ENCODE measurements at places on chromosomes 6 and 20.

GRCh38 chr6:138397128-138398122 lies 6.6 kb upstream of the HEBP2 start:
- DNase-seq: peak; percentile 46

DNA sequence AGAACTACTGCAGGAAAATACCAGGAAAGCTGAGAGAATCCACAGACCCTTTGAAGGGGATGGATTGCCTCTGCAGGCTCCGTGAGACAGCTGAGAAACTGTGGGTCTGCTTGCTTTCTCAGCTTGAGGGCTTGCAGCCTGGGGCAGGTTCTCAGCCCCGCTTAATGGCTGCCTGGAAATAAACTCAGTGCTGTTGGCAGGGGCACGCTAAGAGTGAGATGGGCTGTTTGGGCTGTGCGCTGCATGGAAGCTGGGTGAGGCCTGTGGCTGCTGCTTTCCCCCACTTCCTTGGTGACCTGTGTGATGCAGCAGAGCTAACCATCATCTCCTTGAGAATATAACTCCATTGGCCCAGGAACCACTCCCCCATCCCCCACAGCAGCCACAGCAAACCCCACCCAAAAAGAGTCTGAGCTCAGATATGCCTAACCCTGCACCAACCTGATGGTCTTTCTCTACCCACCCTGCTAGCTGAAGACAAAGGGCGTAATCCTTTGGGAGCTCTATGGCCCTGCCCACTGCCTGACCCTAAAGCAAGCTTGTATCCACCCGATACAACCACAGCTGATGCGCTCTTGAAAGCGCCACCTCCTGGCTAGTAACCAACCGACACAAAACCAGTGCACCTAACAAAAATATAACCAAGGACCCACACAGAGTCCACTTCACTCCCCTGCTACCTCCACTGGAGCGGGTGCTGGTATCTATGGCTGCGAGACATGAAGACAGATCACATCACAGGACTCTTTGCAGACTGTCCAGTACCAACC lies 800.6 kb upstream of the MAP3K7 start:
- no peak for DNase-seq

DNA sequence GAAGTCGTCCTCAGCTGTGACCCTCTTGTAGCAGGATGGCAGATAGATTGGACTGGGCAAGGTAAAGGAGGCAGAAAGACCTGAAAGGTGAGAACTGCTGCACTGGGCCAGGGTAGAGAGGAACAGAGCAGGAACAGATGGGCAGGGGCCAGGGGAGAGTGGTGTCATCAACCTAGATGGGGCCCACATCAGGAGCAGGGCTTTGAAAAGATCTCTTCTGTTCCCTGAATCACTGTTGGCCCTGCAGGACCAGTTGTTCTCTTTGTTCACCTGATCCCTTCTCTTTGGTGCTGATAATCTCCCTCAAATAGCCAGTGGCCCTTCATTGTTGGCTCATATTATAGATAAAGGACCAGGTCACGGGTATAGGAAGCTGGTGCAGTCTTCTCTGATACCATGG lies 59.9 kb downstream of the DTD1 start:
- no peak for DNase-seq

DNA sequence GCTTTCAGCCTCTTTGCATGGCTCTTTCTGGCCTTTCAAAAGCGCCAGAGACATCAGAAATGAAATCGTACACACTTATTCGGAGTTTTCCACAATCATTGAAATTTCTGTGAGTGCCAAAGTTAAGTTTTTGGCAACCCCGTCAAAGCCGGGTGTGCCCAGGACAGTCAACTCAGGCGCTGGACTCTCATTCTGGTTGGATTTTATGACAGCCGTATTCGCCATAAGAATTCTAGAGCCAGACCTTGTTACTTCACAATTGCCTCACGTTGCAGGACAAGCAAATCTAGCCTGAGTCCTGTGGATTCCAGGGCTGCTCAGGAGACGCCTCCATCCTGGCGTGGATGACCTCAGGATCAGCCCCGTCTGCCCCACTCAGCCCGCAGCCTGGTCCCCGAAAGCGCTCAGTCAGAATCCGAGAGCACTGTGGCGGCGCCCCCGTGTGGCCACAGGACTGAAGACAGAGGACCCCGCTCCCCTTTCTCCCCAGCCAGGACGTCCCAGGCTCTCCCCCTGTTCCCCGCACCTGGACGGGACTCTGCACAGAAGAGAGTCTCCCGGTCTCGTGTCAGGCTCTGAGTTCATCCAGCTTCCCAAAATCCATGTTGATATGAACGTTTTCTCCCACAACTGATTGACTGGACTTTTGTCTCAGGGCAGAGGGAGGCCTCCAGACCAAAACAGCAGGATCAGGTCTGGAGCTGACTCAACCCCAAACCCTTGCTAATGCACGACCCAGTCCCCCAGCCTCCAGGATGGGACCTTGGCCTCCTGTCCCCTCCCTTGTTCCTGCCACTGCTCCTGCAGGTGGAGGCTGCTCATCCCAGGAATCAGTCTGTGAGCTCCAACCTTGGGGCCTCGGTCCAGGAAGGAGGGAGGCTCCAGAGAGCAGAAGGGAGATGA lies 38.2 kb downstream of the MICA start:
- DNase-seq: peak; percentile 93

DNA sequence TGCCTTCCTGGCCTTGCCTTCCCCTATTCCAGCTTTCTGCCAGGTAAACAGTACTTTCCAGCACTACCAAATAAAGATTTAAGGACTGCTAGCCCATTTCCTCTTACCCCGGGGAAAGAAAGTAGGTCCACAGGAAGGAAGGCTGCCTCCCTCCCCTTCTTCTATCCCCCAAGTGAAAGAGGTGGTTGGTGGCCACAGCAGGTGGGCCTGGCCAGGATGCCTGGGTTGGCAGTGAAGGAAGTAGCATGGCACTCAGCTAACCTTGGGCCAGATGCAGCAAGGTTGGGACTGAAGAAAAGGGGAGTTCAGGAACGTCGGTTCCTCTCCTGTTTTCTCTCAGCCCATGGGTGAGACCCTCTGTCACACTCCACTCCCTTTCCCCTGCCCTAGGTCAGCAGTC lies 8.9 kb downstream of the NFKBIL1 start:
- no peak for DNase-seq
